ENCODE measurements at places on chromosomes 5 and 9.

DNA sequence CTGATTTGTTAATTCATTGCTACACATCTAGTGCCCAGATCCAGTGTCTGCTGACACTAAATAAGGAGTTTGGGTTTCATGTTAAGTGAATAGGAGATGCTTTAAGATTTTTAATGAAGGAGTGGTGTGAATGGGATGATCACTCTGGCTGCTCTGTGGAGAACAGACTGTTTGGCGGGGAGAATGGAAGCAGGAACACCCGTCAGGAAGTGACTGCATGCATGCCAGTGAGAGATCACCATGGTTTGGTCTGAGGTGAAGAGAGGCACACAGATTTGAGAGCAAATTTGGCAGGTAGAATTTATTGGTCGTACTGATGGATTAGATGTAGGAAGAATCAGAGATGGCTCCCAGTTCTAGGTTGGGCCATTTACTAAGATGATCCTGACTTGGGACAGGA is 19.8 kb downstream of the ATP6V0E1 start:
- no peak for DNase-seq

DNA sequence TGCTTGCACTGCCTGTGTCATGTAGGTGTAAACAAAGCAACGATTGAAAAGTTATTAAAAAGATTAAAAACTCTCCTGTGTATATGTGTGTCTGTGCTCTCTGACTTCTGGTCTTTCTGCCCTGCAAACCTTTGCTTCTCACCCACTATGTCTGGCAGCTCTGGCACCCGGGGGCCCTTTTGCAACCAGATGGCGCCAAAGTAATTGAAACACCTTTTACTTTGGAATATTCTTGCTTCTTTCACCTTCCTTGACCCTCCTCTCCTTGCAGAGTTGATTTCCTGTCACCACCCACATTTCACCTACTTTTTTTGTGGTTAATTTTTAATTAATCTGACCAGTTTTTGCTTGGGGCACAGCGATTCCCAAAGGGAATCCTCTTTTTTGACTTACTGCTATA is 275.5 kb downstream of the ARHGEF28 start:
- no peak for DNase-seq

DNA sequence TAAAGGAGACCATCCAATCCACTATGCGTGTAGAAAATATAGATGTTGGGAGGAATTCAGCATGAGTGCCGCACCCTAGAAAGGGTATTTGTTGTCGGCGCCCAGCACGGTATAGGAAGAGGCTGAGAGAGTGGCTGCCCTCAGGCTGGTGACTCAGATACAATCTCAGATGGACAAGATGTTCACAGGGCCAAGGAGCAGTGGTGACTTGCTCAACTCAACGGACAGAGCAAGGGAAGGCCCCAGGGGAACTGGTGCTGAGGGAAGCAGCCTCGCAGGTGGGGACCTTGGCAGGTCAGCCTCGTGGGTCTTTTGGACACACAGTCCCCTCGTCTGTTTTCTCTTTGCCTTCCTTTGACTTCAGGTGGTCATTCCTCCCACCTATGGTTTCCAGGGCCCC is 28.0 kb upstream of the IRX2 start:
- DNase-seq, result no peak

GRCh38 chr5:112366987-112367386 is 52.1 kb downstream of the EPB41L4A start:
- no peak for DNase-seq

GRCh38 chr5:158747816-158748432 is 351.8 kb downstream of the EBF1 start:
- DNase-seq, result no peak

DNA sequence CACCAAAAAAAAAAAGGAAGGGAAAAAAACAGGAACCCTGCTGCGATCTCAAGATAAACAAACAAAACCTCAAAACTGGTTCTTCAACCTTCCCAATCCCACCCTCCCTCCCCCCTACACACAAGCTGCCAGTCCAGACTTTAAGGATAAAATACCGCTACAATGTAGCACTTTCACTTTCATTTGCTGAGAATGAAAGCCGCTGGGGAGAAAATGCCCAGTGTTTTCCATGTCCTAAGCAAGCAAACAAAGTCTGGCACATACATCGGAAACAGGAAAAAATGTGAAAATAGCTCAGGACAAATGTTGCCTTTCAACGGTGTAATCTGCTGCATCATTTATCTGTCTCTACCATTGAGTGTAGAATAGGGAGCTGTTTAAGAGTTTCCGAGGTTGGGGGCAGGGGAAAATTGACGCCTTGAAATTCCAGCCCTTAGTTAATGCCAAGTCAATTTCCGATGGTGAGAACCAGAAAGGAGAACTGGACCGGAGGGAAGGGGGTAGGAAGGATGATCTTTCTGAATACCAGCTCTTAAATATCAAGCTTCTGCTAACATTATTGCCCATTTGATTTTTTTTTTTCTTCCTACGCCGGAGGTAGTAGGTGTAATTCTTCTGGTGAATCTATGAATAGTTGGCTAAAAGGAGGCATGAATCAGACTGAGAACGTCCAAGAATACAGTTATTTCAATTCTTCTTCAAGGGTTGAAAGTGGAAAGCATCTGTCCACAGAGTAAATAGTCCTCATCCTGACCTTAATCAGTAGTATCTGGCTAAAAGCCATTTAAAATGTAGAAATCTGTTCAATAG is 1.2 kb upstream of the ADAMTS6 start:
- no peak for DNase-seq

DNA sequence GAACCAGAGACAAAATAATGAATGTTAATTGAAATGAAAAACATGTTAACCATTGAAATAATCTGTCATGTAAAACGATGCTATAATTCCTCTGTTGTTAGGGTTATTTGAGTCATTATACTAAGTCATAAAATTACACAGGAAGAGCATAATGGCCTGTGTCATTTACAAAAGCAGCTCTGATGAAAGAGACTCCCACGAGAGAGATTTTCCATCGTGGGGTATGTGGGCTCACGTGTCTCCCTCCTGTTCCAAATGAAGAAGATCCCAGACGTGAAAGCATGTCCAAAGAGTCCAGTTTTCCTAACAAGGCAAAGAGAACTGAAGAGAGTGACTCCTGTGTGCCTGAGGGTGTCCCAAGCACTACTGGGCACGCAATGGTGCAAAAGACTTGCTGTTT is 379.8 kb downstream of the SPOCK1 start:
- no peak for DNase-seq

GRCh38 chr9:107547772-107548297 is 58.3 kb upstream of the KLF4 start:
- no peak for DNase-seq

DNA sequence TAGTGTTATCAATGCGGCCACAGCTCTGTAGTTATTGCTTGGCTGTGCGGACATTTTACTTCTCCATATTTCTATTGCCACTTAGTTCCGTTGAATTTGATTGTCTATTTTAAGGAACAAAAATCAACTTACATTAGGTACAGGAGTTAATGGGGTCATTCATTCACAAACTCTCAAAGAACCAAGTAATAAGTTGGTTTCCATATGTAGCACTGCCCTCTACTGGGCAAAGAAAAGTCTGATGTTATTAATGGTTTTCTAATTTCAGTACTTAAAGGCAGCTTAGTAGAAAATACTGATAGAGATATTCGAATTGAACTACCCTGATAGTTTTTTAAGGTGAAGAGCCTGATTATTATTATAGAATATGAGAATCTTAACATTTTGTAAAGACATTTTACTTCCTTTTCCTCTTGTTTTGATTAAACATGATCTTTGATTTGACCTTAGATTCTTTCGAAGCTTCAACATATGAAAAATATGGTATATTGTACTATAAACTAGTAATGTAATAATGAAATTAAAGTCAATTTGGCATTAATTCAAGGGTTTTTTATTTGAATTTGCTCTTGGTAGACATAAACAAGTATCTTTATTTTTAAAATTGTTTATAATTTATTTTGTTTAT is 119.5 kb upstream of the CTNND2 start:
- no peak for DNase-seq

DNA sequence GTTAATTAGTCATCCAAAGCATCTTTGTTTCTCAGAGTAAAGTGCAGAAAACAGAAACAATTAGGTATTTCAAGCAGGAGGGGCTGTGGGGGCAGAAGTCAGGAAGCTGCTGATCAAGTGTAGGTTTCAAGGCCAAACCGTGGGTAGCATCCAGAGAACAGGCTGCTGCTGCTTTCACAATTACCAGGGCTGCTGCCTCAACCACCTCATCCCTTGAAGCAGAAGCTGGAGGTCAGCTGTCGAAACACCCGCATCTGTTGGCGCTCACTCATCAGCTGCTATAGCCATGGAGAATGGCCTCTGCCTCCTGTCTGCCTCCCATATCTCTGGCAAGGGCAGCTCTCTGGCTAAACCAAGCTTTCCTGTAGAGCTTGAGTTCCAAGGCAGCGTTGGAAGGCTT is 122.9 kb upstream of the OSMR start:
- no peak for DNase-seq

DNA sequence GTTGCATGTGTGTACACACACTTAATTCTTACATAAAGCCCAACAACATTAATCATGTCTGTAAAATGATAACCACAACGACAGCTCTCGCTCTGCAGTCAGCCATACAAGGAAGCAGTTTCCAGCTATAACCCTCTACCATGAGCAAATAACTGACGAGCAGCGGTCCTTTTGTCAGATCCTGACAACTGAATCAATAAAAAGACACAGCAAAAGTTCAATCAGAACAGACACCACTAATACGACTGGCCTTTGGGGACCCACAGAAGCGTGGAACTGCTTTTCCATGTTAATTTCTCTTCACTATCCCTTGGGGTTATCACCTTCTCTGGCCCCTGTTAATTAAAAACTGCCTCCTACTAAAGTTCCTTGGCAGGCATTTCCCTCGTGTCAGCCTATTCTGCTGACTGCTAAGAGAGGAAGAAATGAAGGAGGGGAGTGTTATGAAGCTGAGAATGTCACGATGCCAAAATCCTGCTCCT is 722.8 kb upstream of the GRAMD2B start:
- no peak for DNase-seq

DNA sequence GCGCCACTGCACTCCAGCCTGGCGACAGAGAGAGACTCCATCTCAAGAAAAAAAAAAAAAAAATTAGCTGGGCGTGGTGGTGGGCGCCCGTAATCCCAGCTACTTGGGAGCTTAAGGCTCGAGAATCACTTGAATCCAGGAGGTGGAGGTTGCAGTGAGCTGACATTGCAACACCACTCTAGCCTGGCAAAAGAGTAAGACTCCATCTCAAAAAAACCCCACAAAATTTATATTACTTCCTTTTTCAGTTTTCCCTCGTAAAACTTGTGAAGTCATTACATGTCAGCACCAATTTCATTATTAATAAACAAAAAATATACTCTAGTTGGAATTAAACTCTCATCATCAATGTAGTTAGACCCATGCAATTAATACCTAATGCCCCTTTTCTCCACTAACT is 43.9 kb downstream of the SHLD3 start:
- no peak for DNase-seq

GRCh38 chr9:96856363-96857286 is 2.3 kb upstream of the ZNF782 start:
- DNase-seq, result peak; percentile 68

GRCh38 chr5:159969966-159970365 is 39.0 kb upstream of the TTC1 start:
- DNase-seq, result no peak

- DNase-seq, result no peak
These were observed 30.6 kb downstream of the CORO2A start for GRCh38 chr9:98161851-98162250.

DNA sequence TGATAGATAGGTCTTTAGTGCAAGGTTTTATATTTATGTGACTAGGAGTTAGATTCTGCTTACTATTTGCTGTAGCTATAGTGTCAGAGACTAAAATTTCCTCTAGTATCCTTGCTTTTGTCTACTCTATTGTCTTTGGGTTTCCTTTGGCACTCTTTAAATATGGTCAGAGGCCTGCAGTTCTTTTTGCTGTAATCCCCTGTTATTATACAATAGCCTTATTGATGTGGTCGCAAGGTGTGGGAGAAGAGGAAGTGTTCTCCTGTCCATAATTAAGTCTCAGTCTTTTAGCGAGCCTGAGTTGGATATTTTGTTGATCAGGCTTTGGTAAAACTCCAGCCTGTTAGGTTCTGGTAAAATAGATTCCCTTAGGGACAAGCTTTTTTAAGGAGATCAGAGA is 34.9 kb downstream of the LURAP1L start:
- DNase-seq, result no peak

- DNase-seq, result no peak
These were observed 491.7 kb downstream of the CCDC171 start for GRCh38 chr9:16044579-16044881.

DNA sequence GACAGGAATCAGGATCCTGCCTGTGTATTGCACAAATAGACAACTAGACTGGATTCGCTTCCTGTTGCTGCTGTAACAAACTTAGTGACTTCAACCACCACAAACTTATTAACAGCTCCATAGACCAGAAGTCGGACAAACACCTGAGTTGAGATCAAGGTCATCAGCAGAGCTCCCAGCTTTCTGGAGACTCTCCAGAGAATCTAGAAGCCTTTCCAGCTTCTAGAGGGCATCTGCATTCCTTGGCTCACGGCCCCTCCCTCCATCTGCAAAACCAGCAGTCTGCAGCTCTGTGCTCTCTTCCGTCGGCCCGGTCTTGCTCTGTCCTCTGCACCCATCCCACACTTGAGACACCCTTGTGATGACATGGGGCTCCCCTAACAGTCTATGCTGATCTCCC is 99.1 kb downstream of the KCNT1 start:
- no peak for DNase-seq

- no peak for DNase-seq
These were observed 29.3 kb downstream of the CSF1R start for GRCh38 chr5:150057052-150057451.

GRCh38 chr5:154652746-154653417 is 102.3 kb upstream of the LARP1 start:
- DNase-seq, result no peak

- DNase-seq, result no peak
These were observed 146.5 kb downstream of the CD180 start for GRCh38 chr5:67050125-67050524.

DNA sequence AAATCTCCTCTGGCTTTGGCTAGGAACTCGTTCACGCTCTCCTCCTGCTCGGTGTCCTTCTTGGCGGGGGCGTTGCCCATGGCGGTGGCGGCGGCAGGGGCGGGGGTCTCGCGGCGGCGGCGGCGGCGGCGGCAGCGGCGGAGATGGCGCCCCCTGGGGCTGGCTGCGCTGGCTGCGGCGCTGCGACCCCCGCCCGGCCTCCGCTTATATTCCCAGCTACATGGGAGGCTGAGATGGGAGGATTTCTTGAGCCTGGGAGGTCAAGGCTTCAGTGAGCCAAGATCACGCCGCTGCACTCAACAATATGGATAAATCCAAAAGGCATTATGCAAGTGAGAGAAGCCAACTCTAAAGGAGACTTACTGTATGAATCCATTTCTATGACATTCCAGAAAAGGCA is at the start of gene PRKACG:
TSS of gene PRKACG (minus strand) at position 101 of the 400 bp plus-strand sequence. CDS start at position 80, 21 bp downstream.
- DNase-seq, result no peak

GRCh38 chr9:105401651-105402050 is 46.2 kb upstream of the FSD1L start:
- no peak for DNase-seq

GRCh38 chr5:75337366-75338021 is 474 bp downstream of the HMGCR start:
- DNase-seq, result peak; percentile 18

- peak; percentile 23 for DNase-seq
These were observed 72.8 kb downstream of the MED27 start for GRCh38 chr9:132006677-132007370.

- DNase-seq, result no peak
These were observed 33.6 kb upstream of the TRIM32 start for GRCh38 chr9:116653348-116654058.
